Substantia nigra (tissue), 51 donors: ENCODE measurements at places on chromosomes 11 and 22.

- DNase-seq = peak; percentile 8
Observed at GRCh38 chr11:12963792-12964536, 45.2 kb upstream of the RASSF10 start.

DNA sequence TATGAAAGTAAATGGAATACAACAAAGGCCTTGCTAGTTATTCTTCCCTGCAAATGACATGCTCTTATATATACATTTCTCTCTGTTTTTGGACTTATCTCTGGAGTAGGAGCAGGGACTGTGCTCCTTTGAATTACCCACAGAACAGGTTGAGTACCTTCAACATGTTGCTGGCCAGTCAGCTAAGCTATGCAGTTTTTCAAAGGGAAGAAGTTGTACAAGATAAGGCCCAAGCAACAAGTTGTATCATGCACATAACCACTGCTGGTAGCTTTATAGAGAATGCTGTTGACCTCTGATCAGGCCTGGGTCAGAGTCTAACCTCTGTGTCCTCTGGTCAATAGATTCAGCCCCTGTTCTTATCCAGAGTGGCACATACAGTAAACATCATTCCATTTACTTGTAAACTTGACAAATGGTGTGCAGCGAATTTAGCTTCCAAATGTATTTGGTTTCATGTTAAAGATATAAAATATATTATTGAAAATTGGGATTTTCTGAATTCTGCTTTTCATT lies 99.6 kb downstream of the C11orf87 start:
- DNase-seq = no peak

GRCh38 chr11:67302571-67303131 lies 679 bp upstream of the SSH3 start:
- no peak for DNase-seq

DNA sequence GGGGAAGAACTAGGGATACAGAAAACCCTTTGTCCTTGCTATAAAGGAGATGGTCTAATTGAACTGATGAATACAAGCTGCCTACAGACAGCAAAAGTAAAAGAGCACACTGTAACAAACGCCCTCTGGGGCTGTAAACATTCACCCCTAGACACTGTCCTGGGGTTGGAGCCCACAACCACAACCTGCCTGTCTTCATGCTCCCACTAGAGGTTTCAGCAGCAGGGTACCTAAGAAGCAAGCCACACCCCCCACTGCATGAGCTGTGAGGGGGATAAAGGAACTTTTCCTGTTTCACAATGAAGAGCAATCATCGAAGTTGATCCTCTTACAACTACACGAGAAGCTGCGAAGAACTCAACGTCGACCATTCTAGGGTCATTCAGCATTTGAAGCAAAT lies 90.5 kb upstream of the LUZP2 start:
- no peak for DNase-seq

GRCh38 chr11:26584818-26585217 lies 12.8 kb upstream of the MUC15 start:
- DNase-seq = no peak

DNA sequence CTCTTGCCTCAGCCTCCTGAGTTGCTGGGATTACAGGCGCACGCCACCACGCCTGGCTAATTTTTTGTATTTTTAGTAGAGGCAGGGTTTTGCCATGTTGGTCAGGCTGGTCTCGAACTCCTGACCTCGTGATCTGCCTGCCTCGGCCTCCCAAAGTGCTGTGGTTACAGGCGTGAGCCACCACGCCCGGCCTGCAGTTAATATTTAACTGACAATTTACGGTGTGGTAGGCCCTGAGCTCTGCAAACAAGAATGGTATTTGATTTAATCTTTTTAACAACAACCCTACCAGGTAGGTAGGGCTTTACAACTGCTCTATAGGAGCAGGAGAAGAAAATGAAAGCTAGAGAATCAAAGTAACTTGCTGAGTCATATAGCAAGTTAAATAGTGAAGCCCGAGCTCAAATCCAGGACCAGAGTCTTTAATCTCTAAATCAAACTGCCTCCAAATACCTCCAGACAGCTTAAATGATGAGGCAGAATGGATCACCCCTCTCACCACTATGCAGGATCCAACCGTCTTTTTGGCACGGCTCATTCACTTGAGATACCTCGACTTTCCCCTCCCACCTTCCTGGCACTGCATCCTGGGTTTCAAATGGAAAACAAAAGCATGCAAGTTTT lies 9.4 kb downstream of the UEVLD start:
- no peak for DNase-seq

DNA sequence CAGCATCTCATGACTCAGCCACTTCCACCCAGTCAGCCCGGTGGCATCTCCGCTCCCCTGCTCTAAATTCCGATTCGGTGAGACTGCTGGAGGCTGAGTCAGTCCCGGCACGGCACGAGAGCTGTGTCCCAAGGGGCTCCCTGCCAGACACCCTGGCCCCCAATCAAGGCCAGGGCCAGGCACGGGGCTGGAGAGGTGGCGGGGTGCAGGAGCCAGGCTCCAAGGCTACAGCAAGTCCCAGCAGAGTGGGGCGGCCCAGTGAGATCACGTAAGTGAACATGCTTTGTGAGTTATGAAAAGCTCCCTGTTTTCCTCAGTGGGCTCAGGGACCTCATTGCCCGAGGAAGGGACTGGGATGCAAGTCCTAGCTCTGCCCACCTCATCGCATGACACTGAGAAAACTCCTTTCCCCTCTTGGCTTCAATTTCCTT lies 3.0 kb downstream of the C11orf68 start:
- no peak for DNase-seq

- peak; percentile 43 for DNase-seq
Observed at GRCh38 chr22:19679522-19680101, 34.7 kb upstream of the SEPTIN5 start.

GRCh38 chr11:111225881-111226280 lies 19.6 kb upstream of the POU2AF2 start:
- no peak for DNase-seq

GRCh38 chr11:79077702-79078330 lies 363.0 kb downstream of the TENM4 start:
- no peak for DNase-seq

- DNase-seq = no peak
Observed at GRCh38 chr22:36223504-36223903, 15.8 kb downstream of the APOL2 start.

GRCh38 chr22:42797011-42797410 lies 60.1 kb downstream of the ARFGAP3 start:
- no peak for DNase-seq

DNA sequence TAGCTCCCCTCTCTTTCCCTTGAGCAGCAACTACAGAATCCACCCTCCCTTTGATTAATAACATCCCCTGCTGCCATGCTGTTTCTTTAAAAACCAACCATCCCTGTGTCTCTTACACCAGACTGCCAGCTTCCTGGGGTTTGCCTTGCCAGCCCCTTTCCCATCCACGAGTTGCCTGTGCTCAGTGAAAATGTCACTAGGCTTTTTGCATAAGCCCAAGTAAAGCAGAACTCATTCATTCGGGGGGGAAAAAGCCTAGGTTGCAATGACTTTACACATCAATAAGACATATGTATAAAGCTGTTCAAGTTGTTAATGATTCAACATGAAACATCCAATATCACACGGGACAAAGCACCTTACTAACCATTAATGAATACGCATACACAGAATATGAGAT lies 398.7 kb downstream of the OPCML start:
- DNase-seq = no peak

- no peak for DNase-seq
Observed at GRCh38 chr11:68550485-68550817, 89.9 kb downstream of the PPP6R3 start.

GRCh38 chr22:26534874-26535602 lies 22.8 kb upstream of the TFIP11 start:
- no peak for DNase-seq

- no peak for DNase-seq
Observed at GRCh38 chr11:90700789-90701439, 478.1 kb upstream of the CHORDC1 start.

DNA sequence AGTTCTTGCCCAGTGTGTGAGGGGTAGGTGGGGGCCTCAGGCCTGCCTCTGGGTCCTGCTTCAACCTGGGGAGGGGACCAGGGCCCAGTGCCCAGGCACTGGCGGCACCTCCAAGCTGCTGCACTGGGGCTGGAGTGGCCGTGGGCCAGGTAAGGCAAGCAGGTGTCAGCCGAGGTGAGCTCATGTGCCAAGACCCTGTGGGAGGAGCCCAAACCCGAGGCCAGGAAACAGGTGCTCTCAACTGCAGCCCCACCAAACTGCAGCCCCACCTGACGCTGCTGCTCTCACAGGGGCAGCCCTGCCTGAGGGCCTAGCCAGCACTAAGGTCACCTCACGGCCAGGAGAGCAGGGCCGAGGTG lies 18.1 kb upstream of the GNB1L start:
- DNase-seq = no peak

GRCh38 chr11:496834-497564 lies 10.0 kb downstream of the RNH1 start:
- no peak for DNase-seq

GRCh38 chr11:70169127-70169526 lies 34.0 kb upstream of the FADD start:
- DNase-seq = no peak

- no peak for DNase-seq
Observed at GRCh38 chr11:117837070-117837776, 12.7 kb upstream of the FXYD2 start.

- no peak for DNase-seq
Observed at GRCh38 chr11:74714904-74715303, 16.3 kb downstream of the CHRDL2 start.

GRCh38 chr11:131178020-131178419 lies 192.4 kb upstream of the NTM start:
- DNase-seq = no peak

- DNase-seq = no peak
Observed at GRCh38 chr11:68020575-68020974, 9.9 kb upstream of the NDUFS8 start.

GRCh38 chr11:93653080-93653479 lies 8.4 kb upstream of the CEP295 start:
- no peak for DNase-seq

DNA sequence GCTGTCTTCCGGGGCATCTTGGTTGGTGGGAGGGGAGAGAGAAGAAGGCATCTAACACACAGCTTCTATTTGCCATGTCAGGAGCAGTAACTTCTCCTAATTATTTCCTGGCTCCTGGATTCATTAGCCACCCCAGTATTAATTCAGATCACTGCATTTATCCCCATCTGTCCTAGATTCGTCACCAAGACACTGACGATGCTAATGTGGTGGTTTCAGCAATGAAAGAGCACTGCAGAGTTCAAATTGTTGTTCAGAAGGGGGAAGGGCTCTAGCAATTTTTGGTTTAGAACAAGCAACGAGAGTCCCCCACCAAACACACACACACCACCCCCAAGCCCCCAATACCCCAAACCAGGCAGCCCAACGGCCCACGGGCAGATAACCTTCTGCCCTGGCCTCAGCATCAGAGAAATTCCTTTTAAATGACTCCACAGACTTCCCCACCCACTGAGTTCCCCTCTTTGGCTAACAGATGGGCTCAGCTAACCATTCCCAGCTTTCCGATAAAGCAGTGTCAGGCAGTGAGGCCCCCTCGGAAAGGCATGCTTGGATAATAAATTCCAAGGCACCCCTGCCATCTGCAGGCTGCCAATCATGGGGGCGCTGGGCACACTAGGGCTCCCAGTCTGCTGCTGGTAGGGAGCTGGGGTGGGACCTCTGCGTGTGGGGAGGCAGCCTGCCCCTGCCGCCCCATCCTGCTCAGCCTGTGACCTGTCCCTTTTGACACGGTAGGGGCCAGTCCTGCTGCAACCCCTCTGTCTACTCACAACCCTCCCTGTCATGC lies 453.5 kb downstream of the MIAT start:
- no peak for DNase-seq

- no peak for DNase-seq
Observed at GRCh38 chr11:43736502-43737200, 56.1 kb downstream of the HSD17B12 start.

GRCh38 chr22:25452116-25452700 lies 112.3 kb upstream of the GRK3 start:
- DNase-seq = no peak

- no peak for DNase-seq
Observed at GRCh38 chr11:84526250-84526649, 1100.9 kb downstream of the DLG2 start.

- DNase-seq = no peak
Observed at GRCh38 chr11:7579361-7579791, 65.6 kb downstream of the PPFIBP2 start.

GRCh38 chr11:60455531-60456042 lies at the start of gene MS4A1:
MS4A1 (plus strand) TSS chr11:60455847; CDS start chr11:60462375, 6,528 bp downstream.
- no peak for DNase-seq

GRCh38 chr22:34669001-34669400 lies 397.0 kb upstream of the ISX start:
- no peak for DNase-seq

GRCh38 chr11:133509924-133510697 lies 22.2 kb downstream of the OPCML start:
- no peak for DNase-seq

- DNase-seq = no peak
Observed at GRCh38 chr11:69447786-69448185, 33.7 kb upstream of the LINC01488 start.

GRCh38 chr22:28247136-28247535 lies 328.1 kb upstream of the PITPNB start:
- DNase-seq = no peak

DNA sequence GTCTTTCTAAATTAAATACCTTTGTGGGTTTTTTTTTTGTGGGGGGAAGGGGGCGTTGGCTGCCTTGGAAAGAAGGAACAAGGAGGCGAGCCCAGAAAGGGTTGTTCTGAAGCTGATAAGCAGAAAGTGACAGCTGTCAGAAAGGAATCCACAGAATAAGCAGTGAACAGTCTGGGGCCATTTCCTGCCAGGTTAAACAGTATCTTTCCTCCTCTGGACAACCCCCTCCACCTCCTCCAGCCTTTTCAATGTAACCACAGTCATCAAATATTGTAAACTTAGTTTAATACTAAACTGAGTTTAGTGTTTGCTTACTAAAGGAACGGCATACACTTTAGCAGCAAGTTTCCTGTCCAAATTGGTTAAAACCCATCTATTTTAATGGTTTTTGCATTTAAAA lies 271.2 kb upstream of the SYN3 start:
- no peak for DNase-seq

DNA sequence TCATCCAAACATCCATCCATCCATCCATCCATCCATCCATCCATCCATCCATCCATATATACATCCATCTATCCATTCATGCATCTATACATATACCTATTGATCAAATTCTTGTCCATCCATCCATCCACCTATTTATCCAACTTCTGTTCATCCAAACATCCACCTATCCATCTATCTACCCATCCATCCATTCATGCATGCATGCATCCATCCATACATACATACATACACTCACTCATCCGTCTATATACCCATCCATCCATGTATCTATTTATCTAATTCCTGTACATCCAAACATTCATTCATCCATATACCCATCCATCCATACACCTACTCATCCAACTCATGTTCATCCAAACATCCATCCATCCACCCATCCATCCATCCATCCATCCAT lies 19.3 kb upstream of the YWHAH start:
- DNase-seq = no peak

- DNase-seq = no peak
Observed at GRCh38 chr11:62245271-62245753, 3.3 kb downstream of the SCGB1D2 start.
